HuH-7 (cell line): ENCODE measurements at places on chromosomes 11 and 22.

- no peak for DNase-seq
Measured at GRCh38 chr11:77512092-77512491, 38.2 kb upstream of the PAK1 start.

- no peak for DNase-seq
Measured at GRCh38 chr11:117738246-117738957, 58.6 kb downstream of the DSCAML1 start.

GRCh38 chr11:130817330-130817944, 98.8 kb downstream of the SNX19 start:
- no peak for DNase-seq

GRCh38 chr11:32434356-32435151, 785 bp downstream of the WT1 start:
- no peak for DNase-seq

DNA sequence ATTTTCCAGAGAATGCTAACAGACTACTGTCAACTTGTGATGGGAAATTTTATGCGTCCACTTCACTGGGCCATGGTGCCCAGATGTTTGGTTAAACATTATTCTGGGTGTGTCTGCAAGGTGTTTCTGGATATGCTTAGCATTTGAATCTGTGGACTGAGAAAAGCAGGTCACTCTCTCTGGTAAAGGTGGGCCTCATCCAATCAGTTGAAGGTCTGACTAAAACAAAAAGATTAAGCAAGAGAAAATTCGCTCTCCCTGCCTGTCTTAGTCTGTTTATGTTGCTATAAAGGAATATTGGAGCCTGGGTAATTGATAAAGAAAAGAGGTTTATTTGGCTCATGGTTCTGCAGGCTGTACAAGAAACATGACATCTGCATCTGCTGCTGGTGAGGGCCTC, 32.1 kb upstream of the CD81 start:
- no peak for DNase-seq

DNA sequence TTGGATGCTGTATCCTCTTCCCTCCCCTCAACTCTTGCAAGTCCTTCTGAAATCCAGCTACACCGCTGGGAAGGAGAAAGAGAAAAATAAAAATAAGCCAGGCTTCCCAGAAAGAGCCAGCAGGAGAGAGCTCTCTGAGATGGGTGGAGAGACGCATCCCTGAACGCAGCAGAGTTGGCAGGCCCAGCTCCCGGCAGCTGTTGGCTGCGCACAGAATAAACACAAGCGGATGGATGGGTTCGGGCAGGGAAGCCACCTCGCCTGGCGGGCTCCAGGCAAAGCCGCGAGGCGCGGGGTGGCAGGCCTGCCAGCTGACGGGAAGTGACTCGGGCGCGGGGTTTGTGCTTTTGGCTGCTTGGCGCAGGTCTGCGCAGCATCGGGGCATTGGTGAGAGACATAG, 537.7 kb downstream of the MIAT start:
- no peak for DNase-seq
